Urothelium cell line (cell line): ENCODE measurements at places on chromosomes 2 and 18.

- DNase-seq: no peak
Measured at GRCh38 chr2:230586328-230586982, 126.2 kb upstream of the CAB39 start.

- DNase-seq: no peak
Measured at GRCh38 chr2:42658306-42658705, 89.9 kb downstream of the MTA3 start.

DNA sequence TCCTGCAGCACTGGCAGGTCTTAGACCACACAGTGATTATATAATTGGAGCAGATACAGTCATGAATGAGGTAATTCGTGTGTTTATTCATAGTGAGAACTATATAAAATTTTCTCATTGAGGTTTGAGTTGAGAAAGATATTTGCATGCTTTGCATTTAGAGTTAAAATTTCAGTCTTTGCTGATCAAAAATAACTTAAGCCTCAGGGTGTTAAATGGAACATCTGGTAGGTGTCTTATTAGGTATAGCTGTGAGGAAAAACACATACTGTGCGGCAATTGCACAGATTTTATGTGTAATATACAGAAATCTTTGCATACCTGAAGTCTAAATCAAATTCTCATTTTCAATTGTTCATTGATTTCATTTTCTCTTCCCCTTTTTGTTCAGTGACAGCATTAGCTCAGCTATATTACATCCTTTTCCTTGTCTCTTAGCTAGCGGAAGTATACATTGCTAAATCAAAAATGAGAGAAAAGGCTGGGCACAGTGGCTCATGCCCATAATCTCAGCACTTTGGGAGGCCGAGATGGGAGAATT is 21.2 kb downstream of the GORASP2 start:
- no peak for DNase-seq

DNA sequence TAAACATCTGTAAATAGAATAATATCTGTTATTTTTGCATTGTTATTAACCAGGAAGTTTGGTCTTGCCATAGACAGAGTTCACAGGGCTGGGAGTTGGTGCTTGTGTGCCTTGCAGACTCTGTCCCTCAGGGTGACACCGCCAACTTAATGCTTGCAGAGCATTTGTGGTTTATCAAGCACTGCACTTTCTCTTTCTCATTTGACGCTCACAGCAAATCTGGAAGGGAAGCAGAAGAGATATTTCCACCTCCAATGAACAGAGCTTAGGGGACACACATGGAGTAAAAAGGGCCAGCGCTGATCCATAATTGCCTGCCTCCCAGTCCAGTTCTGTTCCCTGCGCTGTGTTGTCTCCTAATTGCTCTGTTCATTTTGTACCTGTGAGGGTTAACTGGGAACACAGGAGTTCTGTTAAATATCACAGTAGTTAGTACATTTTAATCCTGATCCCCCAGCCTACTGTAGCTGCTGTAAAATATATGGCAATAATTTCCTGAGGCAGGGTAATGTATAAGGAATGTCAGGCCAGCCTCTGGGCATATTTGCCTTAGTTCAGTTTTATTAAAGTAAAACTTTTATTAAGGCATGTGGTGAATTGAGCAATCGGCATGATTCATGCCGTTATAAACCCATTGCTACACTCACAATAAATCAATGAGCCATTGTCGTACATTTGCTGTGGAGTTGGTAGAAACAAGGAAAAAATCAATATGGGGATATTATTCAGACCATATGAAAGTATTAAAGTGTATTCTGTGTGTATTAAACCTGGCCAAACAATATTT is 182.5 kb upstream of the OSR1 start:
- peak; percentile 50 for DNase-seq
